ENCODE measurements at places on chromosomes 6 and 20.

DNA sequence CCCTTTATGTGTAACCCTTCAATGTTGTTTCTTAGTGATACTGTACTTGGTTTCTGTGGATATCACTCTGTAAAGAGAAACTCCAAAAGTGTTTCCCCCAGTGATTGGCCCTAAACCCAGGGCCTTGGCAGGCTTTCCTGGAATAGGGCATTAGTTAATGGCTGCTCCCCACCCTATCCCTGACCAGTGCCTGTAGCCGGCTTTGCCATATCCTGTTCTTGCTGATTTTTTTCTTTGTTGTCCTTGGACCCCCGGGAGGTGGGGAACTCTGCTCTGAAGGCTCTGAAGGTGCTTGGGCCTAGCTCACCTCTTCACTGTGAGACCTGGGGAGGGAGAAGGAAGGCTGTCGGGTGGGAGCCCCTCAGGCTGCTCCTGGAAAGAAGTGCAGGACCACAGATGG is 120.1 kb downstream of the TCP11 start:
- DNase-seq: no peak

- no peak for DNase-seq
These were observed 109.2 kb downstream of the GJA1 start for GRCh38 chr6:121544691-121545090.

- no peak for DNase-seq
These were observed 16.8 kb upstream of the BNIP5 start for GRCh38 chr6:36353411-36353915.

- no peak for DNase-seq
These were observed 43.8 kb downstream of the ARFGEF2 start for GRCh38 chr20:48965189-48965910.

DNA sequence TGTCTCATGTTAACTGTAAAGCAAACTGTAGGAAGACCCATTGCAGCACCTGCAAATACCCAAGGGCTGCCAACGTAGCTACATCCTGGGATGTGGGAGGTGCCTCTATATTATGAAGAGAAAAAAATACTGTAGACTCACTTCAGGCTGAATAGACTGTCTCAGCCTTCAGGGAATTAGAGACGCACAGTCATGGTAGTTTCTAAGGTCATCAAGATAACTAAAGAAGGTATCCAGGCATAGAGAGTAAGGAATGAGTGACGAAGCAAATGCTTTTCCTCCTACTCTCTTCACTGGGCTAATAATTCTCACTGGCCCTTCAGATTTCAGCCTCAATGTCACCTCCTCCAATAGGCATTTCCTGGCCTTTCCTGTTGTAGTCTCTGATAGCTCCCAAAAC is 121.6 kb upstream of the ECI2 start:
- DNase-seq: no peak

- peak; percentile 78 for DNase-seq
These were observed 3.6 kb upstream of the HINT3 start for GRCh38 chr6:125952764-125953501.

DNA sequence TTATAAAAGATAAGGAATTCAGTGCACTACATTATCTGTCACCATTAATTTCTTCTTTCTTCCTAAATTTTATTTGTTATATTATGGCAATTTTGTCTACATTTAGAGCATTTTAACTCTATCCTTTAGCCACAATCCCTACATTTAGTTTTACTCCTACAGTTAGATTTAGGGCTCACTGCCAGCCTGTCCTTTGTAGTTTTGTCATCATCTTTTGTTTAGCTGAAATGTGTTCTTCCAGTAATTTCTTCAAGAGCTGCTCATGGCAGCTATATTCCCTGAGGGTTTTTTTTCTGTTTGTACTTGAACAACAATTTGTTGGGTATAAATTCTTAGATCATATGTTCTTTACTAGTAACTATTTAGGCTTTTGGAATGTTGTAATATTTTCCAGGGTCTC is 72.7 kb upstream of the B3GAT2 start:
- no peak for DNase-seq

DNA sequence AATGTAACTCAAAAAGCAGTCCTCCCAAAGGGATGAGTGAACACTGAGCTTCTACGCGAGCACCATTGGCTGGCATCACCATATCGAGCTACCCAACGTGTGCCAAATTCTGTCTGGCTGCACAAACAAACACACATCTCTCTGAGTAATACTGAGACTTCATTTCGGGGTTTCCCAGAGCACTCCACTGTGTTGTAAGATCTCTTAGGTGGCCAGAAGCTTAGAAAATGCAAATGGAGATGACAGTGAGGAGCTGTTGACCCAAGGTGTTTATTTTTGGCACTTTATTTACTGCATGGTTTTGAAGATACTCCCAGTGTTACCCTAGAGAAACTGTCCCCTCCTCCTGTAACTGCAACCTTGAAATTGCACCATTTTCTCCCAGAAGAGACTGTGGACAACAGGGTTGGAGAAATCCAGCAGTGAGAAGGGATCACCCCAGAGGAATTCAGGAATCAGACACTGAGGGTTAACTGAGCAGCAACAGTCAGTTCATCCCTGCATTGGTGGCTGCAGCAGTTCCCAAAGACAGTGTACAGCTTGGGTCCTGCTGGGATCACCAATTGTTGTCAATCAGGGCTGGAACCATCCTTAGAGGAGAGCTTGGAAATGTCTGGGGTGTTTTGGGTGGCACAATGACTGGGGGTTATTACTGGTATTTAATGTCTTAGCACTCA is 1.0 kb upstream of the RIPOR2 start:
- DNase-seq: no peak

All from neural progenitor cell (in vitro differentiated cells).